ENCODE measurements at places on chromosomes 13 and 19. TPM values are rescaled to one million over a fixed set of nuclear protein-coding genes. Genes with fewer than 3 reads are reported as not detected.
A peak's percentile ranks its signal among the peaks of the same experiment; 100 is the strongest.

- H3K36me3 ChIP-seq, result no peaks in the 10 kb centered on the region
- peak overlapping the region; percentile 94 for H3K27ac ChIP-seq
- peaks cover 16% of the 10 kb centered on the region for H3K4me1 ChIP-seq
- H3K4me3 ChIP-seq, result peak overlapping the region; percentile 64
- peak; percentile 68 for DNase-seq
Measured at GRCh38 chr19:56538254-56538760, 441 bp upstream of the ZFP28 start.

GRCh38 chr13:46195016-46195415 is 13.0 kb upstream of the LCP1 start:
- DNase-seq, result no peak
- H3K27me3 ChIP-seq, result no peaks in the 10 kb centered on the region
- H3K4me1 ChIP-seq, result peaks cover 4% of the 10 kb centered on the region
- no peak overlapping the region for H3K4me3 ChIP-seq
- H3K36me3 ChIP-seq, result no peaks in the 10 kb centered on the region
- no peak overlapping the region for H3K27ac ChIP-seq

The LGALS4 gene
- 1.1 TPM for total RNA-seq

GRCh38 chr13:112144616-112145550 is 77.9 kb downstream of the SOX1 start:
- H3K27me3 ChIP-seq, result no peaks in the 10 kb centered on the region
- no peak overlapping the region for H3K27ac ChIP-seq
- no peak for DNase-seq
- no peak overlapping the region for H3K4me3 ChIP-seq
- no peaks in the 10 kb centered on the region for H3K4me1 ChIP-seq

The CRLF1 gene
- 0.33 TPM for total RNA-seq

Measured in thymus (tissue), 14 donors.